Kasumi-1 (cell line): ENCODE measurements at places on chromosomes 1 and 21.

GRCh38 chr1:107620753-107621152, 344.2 kb downstream of the VAV3 start:
- DNase-seq: no peak

GRCh38 chr21:14308234-14308633, 74.7 kb downstream of the HSPA13 start:
- DNase-seq: peak; percentile 66

GRCh38 chr1:65193129-65193695, 45.2 kb downstream of the AK4 start:
- no peak for DNase-seq

DNA sequence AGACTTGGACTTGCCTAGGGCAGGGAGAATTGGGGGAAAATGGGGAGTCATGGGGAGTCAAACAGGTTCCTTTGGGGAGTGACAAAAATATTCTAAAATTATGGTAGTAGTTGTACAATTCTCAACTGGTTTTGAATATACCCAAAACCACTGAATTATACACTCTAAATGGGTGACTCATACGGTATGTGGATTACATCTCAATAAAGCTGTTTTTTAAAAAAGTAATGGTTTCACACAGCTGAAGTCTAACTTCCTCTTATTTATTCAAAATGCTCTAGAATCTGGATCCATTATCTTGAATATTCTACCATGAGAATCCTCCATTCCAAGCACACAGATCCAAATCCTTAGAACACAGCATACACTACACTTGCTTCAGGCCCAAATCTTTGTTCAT, 11.1 kb downstream of the EIF4G3 start:
- peak; percentile 49 for DNase-seq

- DNase-seq: no peak
Observed at GRCh38 chr1:107609808-107610207, 355.2 kb downstream of the VAV3 start.
